ENCODE measurements at places on chromosomes 6 and 20. TPM values are rescaled to one million over a fixed set of nuclear protein-coding genes. Genes with fewer than 3 reads are reported as not detected.

The GINM1 gene
- total RNA-seq: 43.8 TPM

- DNase-seq: no peak
These were observed 33.0 kb upstream of the CDH22 start for GRCh38 chr20:46341074-46342009.

DNA sequence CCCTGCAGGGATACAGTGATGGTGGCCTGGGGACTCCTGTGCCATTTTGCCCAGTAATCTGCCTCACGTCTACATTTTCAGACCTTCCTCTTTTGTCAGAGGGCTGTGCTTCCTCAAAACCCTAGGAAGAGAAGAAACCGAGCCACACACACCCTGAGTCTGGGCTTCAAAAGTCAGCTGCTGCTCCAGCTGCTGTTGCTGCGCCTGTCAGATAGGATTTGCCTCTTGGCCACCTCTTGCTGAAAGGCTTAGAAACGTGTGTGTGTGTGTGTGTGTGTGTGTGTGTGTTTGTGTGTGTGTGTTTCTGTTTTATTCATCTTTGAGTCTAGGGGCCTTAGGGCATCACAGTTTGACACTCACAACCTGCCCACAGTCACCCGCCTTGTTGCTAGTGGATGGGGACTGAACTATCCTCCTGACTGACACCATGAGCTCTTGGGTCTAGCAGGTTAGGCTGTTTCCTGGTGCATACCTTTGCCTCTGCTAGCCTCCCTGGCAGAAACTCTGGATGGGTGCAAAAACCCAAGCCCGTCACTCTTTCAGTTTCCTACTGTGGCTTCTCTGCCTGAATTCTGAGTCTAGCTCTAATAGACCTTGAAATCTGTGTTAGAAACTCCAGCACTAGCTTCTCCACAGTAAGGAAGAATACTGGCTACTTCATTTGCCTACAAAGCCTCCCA, 94.9 kb upstream of the CEP85L start:
- no peak for DNase-seq

- DNase-seq: no peak
These were observed 11.4 kb upstream of the SSTR4 start for GRCh38 chr20:23023621-23024177.

DNA sequence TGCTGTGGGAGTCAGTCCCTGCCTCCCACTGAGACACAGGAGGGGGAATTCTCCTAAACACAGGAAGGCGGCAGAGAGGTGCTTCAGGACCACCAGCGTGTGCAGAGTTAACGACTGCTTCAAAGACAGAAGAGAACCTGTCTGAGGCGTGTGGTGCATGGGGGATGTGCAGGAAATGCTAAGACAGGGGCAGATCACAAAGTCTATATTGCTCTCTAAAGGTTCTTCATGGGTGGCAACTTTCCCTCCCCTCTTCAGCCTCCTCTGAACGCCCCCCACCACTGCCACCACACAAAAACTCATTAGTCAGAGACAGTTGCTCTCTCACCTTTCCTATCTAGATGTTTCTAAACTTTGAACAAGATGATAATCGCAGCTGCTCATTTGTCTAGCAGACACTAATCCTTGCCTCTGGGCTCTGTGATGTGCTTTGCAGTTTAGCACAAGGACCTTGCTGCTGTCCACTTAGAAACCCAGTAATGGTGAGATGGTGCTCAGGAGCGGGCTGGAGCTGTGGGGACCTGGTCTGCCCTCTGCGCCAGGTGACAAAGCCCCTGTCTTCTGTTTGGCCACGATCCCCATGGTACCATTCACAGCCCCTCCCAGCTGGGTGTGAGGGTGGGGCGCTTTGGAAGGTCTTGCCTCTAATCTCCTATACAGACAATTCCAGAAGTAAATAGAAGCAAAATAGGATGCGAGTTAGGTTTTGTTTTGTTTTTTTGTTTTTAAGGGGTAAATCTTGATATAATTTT, 219.6 kb downstream of the NRN1 start:
- DNase-seq: no peak

GRCh38 chr20:44208770-44209169, 1.8 kb downstream of the OSER1 start:
- no peak for DNase-seq

GRCh38 chr6:46891252-46891795, 30.4 kb downstream of the ADGRF5 start:
- no peak for DNase-seq

- DNase-seq: no peak
These were observed 401.9 kb downstream of the THBS2 start for GRCh38 chr6:168851460-168852375.
